ENCODE measurements at places on chromosomes 12 and 14.

DNA sequence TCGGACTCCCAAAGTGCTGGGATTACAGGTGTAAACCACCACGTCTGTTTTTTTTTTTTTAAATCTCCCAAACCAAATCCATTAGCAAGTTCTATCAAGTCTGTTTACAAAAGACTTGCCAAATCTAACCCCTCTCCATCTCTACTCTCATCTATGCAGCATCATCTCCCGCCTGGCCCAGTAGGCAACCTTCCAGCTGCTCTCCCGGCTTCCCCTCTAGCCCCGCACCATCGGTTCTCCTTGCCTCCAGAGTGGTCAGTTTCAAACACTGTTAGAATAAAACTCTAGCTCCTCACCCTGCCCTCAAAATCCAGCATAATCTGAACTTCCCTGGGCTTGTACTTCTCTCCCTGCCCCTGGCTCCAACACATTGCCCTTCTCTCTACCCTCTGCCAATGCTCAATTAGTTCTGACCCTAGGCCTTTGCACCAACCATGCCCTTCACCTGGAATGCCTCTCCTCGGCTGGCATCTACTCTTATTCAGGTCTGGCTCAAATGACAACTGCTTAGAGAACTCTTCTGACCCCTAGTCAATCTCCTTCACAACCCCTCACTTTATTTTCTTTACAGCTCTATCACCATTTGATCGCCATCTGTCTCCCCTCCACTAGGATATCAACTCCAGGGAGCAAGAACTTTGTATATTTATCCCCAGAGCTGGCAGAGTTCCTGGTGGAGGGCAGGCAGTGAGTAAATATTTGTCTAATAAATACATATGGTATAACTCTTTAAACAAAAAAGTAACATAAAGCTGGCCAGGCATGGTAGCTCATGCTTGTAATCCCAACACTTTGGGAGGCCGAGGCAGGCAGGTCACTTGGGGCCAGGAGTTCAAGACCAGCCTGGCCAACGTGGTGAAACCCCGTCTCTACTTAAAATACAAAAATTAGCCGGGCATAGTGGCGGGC is 4.9 kb downstream of the WSB2 start:
- no peak for DNase-seq

DNA sequence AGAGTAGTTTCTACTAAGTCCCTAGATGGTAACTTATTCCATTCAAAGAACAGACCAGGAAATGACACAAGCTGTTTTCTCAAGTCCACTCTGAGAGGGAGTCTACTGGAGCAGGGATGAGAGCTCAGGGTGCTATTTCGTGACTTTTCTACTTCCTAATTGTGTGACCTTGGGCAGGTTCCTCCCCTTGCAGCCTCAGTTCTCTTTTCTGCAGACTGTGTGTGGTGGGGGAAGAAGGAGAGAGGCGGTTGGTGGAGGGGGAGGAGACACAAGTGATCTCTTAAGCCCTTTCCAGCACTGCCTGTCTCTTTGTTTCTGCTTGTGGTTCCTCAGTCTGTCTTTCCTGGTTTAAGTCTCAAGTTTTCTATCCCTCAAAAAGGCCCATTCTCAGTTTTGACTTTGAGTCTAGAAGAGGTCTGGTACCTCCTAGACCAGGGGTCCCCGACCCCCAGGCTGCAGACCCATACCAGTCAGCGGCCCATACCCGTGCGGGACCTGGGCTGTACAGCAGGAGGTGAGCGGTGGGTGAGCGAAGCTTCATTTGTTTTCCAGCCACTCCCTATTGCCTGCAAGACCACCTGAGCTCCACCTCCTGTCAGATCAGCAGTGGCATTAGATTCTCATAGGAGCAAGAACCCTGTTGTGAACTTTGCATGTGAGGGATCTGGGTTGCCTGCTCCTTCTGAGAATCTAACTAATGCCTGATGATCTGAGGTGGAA is 10.7 kb downstream of the FGF6 start:
- DNase-seq, result no peak

GRCh38 chr12:109818905-109819500 is 14.2 kb downstream of the TRPV4 start:
- no peak for DNase-seq

DNA sequence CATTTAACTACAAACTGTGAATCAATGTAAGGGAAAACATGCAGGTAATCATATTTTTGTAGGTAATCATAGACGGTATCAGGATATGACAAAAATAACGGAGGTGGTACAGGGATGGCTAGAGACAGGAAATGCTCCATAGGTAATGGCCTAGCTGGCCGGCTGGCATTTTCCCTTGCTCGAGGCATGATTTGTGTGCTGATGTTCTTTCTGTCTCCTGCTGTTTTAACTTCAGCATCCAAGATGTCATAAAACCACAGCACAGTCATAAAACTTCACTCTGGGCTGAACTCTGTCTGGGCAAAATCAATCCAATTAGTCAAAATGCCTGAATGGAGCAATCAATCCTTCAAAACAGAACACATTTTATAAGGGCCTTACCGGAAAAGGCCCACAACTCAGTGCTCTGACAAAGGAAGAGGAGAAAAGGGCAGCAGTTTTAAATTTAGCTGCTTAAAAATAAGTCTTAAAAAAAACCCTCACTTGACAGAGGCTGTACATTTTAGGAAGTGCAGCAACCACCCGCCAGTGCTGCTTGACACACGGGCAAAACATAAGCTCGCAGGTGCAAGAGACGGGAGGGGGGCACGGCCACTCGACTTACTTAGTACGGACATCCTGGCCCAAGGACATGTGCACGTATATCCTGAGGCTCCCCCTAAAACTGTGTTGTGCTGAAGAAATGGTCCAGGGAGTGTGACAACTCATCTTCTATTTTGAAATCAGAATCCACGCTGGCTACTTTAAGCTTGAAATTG is 40.5 kb upstream of the GPR68 start:
- DNase-seq, result no peak

- DNase-seq, result no peak
Measured at GRCh38 chr12:19220852-19221466, 91.4 kb downstream of the PLEKHA5 start.

DNA sequence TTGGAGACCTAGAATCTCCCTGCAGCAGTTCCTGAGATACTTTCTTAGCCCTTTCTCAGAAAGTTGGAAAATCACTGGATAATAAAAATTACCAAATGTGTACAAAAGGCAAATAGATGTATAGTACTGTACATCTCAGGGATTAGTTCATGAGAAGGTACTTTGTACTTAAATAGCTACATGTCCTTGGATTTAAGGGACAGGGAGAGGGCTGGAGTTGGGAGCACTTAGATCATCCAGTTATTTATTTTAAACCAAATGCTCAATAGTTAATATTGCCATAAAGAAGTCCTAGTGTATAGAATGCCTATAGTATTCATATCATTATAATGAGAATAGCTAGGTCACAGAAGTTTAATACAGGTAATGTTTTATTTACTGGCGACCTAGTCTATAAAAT is 13.4 kb downstream of the CDKN3 start:
- DNase-seq, result no peak

DNA sequence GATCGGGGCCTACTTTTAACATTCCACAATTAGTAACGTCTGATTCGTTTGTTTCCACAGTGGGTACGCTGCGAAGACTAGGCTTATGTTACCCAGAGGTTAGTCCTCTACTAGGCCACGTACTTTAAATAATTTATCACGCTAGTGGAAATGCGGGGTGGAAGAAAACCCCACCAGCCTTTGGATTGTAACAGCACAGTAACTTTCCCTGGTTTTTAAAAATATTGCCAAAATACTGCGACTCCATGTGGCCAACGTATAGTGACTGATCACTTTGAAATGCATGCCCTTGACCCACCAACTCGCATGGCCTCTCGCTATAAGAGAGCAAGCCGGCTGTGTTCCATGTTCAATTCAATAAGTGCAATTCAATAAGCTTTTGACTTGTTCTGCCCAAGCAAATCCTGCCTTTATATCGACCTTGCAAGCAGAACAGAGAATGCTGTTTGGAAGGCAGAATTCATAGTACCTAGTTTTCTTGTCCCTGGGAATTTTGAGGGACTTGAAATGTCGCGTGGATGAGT is 882 bp upstream of the GTF2A1 start:
- no peak for DNase-seq

DNA sequence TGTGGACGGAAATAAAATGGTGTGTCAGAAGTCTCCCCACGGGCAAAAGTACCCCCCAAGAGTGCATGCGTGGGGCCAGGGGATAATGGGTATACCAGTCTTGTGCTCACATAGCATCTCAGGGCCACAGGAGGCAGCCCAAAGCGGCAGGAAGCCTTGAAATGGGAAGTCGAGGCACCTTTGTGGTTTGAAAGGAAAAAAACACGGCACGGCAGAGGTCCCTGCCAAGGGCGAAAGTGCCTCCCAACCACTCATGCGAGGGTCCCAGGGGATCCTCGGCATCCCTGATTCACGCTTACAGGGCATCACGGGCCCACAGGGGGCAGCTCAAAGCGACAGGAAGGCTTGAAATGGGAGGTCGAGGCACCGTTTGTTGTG is 583.2 kb downstream of the ALG10 start:
- DNase-seq, result no peak

DNA sequence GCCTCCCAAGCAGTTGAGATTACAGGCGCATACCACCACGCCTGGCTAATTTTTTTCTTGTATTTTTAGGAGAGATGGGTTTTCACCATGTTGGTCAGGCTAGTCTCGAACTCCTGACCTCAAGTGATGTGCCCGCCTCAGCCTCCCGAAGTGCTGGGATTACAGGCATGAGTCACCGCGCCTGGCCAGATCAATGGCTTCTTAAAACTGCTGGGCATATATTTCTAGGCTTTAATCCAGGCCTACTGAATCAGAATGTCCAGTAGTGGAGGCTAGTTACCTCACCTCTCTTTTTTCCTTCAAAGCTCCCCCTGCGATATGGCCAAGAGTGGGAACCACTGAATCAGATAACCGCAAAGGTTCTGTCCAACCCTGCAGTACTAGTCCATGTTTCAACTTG is 17.1 kb downstream of the POU6F1 start:
- no peak for DNase-seq

- no peak for DNase-seq
Measured at GRCh38 chr12:40104461-40105264, 1.2 kb downstream of the SLC2A13 start.

DNA sequence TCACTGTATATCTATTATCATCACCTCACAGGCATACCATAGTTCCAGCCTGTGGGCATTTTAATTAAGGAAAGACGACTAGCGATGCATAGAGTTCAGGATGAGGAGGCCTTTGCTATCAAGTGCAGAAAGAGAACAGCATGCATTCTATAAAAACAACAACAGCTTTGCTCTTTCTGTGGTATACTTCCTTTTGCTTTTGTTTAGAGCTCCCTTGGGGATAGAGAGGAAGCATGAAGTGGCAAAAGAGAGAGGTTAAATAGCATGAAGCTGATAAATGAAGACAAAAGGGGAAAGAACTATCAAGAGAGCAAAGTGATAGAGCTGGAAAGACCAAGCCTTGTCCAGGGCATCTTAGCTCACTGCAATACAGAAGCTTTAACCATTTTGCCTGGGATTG is 23.5 kb downstream of the IFNG-AS1 start:
- DNase-seq, result no peak

All from CD4-positive, alpha-beta T cell (primary cell).